ENCODE measurements at places on chromosomes 1 and 21.

DNA sequence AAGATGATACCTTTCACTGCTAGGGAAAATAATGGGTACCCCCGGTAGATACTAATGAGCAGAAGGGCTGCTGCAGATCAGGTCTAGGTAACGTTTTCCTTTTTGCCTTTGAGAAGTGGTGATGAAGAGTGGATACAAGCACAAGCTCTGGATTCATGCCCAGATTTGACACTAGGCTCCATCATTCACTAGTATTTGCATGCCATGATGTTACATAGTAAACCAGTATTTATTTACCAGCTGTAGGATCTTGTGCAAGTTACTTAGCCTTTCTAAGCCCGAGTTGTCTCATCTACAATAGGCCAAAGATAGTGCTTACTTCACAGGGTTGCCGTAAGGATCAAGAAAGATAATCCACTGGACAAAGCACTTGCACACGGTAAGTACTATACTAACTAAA, 14.2 kb downstream of the PTPN14 start:
- DNase-seq: no peak

GRCh38 chr1:222697826-222698225, 14.5 kb downstream of the AIDA start:
- DNase-seq: no peak

DNA sequence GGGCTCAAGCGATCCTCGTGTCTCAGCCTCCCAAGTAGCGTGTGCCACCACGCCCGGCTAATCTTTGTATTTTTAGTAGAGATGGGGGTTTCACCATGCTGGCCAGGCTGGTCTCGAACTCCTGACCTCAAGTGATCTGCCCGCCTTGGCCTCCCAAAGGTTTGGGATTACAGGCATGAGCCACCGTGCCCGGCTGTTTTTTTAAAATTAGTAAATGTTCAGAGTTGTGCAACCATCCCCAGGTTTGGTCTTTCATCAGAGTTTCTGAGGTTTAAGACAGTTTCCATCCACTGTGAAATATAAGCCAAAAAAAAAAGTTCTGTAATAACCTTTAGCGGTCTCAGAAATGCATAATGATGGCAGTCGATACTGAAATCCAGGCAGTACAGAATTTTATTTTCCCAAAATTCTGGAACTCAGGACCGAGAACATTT, 550 bp upstream of the SYT11 start:
- peak; percentile 23 for DNase-seq

DNA sequence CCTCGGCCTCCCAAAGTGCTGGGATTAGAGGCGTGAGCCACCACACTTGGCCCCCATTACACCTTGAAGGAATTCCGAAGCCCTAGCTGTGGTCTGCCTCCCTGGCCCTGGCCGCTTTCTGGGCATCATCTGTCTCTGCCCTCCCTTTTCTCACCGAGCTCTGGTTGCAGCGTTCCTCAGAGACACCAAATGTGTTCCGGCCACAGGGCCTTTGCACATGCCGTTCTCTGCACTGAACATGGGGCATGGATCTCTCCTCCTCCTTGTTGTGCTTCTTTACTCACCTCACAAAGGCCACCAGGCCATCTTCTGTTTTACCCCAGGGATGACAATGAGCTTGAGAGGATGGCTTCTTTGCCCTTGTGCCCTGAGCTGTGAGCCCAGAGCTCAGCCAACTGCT, 39.3 kb downstream of the CA6 start:
- no peak for DNase-seq

DNA sequence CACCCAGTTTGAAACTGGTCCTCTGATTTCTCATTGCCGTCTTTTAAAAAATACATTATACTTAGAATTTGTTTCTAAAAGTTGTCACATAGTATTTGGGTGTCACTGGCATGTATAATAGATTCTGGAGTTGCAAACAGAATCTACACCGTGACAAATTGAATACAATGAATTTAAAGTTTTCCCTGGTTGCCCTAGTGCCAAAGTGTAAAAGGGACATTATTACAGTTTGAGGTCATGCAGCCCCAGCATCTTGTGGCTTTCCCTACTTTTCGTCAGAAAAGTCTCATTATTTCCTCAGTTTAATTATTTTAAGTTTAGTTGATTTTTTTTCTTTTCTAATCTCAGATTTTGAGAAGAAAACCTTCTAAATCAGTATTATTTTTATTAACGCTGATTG, 155.9 kb downstream of the DISP1 start:
- no peak for DNase-seq

- DNase-seq: no peak
These were observed 19.1 kb downstream of the KLHL20 start for GRCh38 chr1:173733912-173734311.

DNA sequence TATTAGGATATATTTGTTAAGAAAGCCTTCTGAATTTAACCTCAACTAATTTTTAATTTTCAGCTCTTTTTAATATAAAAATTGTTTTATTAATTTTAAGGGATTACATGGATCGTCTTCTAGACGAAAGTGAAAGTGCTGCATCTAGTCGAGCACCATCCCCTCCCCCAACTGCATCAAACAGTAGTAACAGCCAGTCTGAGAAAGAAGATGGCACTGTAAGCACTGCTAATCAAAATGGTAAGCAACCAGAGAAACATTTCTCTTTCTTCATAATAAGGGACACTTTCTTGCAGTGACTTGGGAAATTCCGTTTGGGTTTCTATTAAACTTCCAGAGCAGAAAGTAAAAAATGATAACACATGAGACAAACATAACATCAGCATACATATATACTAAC, 56.9 kb downstream of the MIER1 start:
- DNase-seq: no peak

DNA sequence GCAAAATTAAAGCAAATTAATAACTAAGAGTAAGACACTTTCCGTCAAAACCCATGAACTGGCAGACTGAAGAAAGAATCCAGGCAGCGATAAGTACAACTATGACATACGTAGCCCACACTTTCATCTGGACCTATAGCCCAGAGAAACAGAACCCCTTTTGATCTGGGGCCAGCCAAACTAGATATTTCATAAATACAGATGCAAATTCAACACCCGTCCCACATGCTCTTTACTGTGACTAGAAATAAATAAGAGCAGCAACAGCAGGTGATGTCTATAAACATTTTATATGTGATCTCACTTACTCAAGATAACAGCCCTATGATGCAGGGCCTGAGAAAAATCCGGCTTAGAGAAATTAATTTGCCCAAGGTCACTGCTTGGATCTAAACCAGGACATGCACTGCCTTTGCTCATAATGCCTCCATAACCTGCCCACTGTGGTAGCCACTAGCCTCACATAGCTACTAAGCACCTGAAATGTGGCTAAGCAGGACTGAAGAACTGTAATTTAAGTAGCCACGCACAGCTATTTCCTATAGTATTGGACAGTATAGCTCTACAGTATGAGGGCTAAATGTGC, 130.2 kb downstream of the TGFBR3 start:
- no peak for DNase-seq

GRCh38 chr1:113963281-113963906, 15.9 kb upstream of the OLFML3 start:
- DNase-seq: no peak

- no peak for DNase-seq
These were observed 125 bp downstream of the ATP5PF start for GRCh38 chr21:25734654-25734903.

Measured in H4 (cell line).